CD8-positive, alpha-beta T cell (primary cell): ENCODE measurements at places on chromosomes 2 and 18. TPM values are rescaled to one million over a fixed set of nuclear protein-coding genes. Genes with fewer than 3 reads are reported as not detected.

DNA sequence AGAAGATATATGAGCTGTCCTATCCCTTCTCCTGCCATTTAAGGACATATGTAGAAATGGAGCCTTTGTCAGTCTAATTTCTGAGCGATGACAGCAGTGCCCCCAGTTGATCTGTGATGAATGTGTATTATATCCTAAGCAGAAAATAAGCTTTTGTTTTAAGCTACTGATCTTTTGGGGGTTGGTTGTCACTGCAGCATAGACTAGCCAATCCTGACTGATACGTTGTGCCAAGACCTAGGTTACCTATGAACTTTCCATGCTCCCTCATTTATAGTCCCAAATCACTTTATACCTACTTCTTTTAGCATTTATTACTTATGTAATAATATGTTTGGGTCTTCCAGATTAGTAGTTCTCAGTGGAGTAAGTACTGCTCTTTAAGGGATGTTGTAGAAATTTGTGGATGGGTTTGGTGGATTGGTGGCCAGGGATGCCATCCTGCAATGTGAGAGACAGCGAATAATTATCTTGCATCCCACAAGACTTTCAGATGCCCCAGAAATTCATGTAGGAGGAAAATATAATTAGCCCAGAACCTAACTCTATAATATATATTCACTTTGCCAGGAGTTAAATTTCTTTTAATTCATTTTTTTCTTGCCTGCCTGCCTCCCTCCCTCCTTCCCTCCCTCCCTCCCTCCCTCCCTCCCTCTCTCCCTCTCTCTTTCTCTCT lies 11.8 kb downstream of the SMAD4 start:
- DNase-seq, result no peak

- DNase-seq, result no peak
Observed at GRCh38 chr2:164281896-164282295, 339.4 kb downstream of the GRB14 start.

- peak; percentile 83 for DNase-seq
Observed at GRCh38 chr2:10408649-10409579, 39.2 kb downstream of the ODC1 start.

DNA sequence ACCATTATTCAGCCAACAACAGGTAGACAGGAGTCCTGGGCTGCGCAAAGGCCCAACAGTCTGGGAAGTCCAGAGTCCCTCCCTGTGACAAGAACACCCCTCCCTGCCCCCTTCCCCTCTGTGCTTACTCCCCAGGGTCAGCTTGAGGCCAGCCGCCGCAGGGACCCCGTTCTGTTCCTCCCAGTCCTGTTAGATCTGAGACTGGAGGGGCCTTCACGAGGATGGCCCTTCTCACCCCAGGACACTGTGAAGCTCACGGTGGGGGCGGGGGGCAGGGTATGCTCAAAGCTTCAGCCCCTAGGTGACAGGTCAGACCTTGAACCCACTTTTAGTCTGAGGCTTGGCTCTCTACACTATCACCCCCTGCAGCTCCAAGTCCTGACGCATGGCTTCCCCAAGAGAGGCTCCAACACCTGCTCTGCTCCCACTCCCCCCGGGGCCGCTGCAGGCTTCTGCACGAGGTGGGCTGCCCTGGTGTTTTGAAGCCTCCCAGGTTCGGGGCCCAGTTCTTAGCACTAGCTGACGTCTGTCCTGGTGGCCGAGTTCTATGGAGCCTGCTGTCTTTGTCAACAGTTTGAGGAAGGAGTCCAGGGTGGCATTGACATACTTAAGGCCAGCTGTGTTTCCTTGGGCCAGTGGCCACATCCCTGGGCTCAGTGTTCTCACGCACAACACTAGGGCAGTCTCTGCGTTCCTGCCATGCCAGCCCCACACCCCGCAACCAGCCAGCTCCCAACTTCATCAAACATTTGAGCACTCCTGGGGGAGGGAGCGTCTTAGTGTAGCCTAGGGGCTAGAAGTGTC lies 37.2 kb upstream of the HPCAL1 start:
- DNase-seq, result peak; percentile 8

GRCh38 chr2:56801770-56802169 lies 618.0 kb downstream of the CCDC85A start:
- no peak for DNase-seq

DNA sequence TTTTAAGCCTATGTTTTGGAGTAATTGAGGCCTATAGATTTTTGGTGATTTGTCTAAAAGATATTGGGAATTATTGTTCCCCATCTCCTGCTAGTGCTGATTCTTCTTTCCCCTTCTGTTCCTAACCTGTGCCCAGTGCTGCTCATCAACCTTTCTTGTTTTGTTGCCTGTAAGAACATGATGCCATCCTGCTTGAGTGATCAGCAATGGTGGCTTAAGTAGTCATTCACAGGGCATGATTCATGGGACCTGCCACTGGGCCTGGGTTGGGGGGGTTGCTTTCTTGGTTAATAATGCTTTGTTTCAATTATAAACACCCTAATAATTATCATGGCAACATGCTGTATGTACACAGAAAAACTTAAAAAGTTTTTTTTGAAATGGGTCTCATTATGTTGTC lies 562.9 kb upstream of the SETBP1 start:
- no peak for DNase-seq

Gene NTSR2
- total RNA-seq, result not detected

Gene GPR39
- total RNA-seq, result not detected

- no peak for DNase-seq
Observed at GRCh38 chr2:11155381-11156035, at the start of gene SLC66A3. SLC66A3 (plus strand) TSS chr2:11155467; CDS start chr2:11155547, 80 bp downstream.

GRCh38 chr2:162581959-162582798 lies 238.2 kb downstream of the GCA start:
- no peak for DNase-seq

GRCh38 chr18:10457128-10457527 lies 2.7 kb downstream of the APCDD1 start:
- DNase-seq, result no peak

Gene FBXO36
- total RNA-seq, result 1.0 TPM

GRCh38 chr2:170235860-170236679 lies 58.1 kb downstream of the MYO3B start:
- DNase-seq, result no peak
